Activated gamma-delta T cell treated with Interleukin-2 at 50 U/mL for 16 hours (primary cell): ENCODE measurements at places on chromosomes 4 and X.
A peak's percentile ranks its signal among the peaks of the same experiment; 100 is the strongest.

- no peak for DNase-seq
Observed at GRCh38 chrX:53738370-53738906, 51.9 kb upstream of the HUWE1 start.

DNA sequence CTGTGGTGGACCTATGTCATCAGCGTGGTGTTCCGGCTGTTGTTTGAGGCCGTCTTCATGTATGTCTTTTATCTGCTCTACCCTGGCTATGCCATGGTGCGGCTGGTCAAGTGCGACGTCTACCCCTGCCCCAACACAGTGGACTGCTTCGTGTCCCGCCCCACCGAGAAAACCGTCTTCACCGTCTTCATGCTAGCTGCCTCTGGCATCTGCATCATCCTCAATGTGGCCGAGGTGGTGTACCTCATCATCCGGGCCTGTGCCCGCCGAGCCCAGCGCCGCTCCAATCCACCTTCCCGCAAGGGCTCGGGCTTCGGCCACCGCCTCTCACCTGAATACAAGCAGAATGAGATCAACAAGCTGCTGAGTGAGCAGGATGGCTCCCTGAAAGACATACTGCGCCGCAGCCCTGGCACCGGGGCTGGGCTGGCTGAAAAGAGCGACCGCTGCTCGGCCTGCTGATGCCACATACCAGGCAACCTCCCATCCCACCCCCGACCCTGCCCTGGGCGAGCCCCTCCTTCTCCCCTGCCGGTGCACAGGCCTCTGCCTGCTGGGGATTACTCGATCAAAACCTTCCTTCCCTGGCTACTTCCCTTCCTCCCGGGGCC is 1.2 kb downstream of the GJB1 start:
- DNase-seq = no peak

DNA sequence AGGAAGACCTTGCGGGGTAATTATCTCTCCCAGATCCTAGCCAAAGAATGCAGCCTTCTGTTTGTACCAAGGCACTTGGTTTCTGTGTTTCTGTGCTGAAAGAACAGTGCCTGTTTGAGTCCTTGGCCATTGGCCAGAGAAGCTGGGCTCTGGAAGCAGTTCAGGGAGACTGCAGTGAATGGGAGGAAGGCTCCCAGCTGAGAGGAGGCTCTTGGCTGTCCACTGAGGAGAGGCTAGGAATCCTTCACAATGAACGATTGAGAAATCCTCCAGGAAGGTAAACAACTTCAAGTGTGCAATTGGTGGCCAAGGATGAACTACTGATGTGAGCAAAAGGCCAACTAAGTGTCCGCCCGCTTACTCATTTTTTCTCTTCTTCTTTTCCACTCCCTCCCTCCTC is 61.3 kb downstream of the HS3ST1 start:
- no peak for DNase-seq

- DNase-seq = no peak
Observed at GRCh38 chrX:63350465-63350877, 661 bp downstream of the SPIN4 start.

- no peak for DNase-seq
Observed at GRCh38 chr4:185479507-185479971, 8.0 kb upstream of the CCDC110 start.

DNA sequence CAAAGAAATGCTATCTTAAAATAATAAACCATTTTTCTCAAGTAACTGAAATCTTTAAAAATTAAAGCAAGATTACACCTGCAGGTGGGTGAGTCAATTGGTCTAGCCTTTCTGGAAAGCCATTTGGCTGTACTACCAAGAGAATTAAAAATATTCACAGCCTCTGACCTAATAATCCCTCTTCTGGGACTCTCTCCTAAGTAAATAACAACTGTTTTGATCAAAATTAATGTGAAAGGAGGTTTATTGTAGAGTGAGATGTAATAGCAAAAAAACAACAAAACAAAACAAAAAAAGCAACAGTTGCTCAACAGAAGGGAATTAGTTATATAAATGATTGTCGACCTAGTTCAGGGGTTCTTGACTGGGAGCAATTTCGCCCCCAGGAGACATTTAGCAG is 89.0 kb downstream of the GEMIN8 start:
- DNase-seq = no peak

GRCh38 chrX:11888421-11888820 is 130.4 kb downstream of the MSL3 start:
- DNase-seq = no peak

- DNase-seq = no peak
Observed at GRCh38 chr4:57090079-57090478, 20.1 kb downstream of the IGFBP7 start.

- no peak for DNase-seq
Observed at GRCh38 chrX:101377547-101377946, 8.4 kb downstream of the BTK start.

- peak; percentile 15 for DNase-seq
Observed at GRCh38 chrX:118807151-118808017, 16.2 kb upstream of the ZCCHC12 start.

- no peak for DNase-seq
Observed at GRCh38 chr4:112206431-112206830, 25.2 kb upstream of the AP1AR start.

- DNase-seq = no peak
Observed at GRCh38 chrX:48776818-48777439, 9.5 kb upstream of the GATA1 start.

- no peak for DNase-seq
Observed at GRCh38 chr4:33628296-33628695, 2616.0 kb downstream of the ARAP2 start.

- no peak for DNase-seq
Observed at GRCh38 chr4:137663251-137664045, 131.2 kb upstream of the PCDH18 start.

DNA sequence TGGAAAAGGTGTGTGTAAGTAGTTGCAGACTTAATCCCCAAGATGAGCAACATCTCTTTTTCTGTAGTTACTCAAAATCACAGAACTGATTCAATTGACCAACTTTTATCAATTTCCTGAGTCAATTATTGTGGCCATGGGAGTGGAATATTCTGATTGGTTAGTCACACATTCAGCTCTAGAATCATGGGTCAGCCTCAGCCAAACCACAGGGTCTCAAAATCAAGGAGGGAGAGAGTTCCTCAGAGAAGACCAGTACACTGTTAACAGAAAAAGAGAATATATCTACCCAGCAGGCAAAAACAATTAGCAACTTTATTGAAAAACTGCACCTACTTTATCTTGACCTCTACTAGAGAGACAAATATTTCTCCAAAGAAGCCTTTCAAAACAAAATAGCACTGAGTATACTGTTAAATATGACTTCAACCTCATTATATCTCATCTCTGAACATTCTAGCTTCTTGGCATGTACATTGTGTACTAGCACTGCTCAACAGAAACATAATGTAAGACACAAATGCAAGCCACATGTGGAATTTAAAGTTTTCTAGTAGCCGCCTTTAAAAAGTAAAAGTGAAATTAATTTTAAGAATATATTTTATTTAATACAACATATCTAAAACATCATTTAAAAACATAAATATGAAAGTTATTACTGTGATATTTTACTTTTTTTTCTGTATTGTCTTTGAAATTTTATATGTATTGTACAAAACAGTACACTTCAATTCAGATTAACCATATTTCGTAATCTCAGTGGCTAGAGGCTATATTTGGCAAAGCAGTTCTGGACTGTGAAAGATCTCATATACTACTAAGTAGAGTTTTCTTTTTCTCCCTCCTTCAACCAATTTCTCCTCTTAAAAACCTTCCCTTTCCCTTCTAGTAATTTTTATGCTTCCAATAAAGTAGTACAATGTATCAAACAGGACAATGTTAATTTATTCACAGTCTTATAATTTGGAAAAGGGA is 11.8 kb upstream of the LCORL start:
- DNase-seq = no peak

DNA sequence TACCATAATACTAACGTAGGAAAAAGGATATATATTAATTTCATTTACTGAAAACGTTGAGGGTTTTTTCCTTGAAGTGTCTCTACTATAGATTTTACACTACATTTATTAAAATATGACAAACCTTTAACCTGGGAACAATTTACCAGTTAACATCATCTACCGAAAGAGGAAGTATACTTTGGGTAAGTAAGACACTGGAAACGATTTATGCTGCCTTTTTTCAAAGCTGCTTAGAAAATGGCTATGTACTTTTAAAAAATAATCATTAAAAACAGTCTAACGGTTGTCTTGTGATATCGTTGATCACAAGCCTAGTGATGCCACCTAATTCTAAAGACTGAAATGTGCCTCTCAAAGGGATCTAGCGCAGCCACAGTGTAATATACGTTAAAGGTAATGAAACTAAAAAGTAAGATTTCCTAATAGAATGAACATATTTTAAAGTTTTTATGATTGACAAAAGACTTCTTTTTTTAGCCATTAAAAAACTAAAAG is 50.4 kb downstream of the STX18 start:
- DNase-seq = no peak

DNA sequence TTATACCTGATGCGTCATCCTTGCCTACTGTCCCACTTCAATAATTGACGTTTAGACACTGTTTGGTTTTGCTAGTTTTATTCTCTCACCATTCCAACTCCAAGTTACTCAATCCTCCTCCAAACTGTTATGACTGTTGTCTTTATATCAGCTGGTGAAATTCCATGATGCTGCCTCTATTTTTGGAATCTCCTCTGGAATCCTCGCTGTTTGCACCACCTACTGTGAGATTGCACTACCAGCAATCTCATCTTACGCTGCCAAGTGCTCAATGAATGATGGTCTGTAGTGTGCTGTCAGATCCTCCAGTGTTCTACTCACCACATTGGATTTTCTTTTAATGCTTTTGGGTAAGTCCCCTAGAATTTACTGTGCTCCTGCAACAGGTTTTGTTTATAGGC is 13.2 kb upstream of the PCDH18 start:
- DNase-seq = no peak

GRCh38 chrX:46165411-46165810 is 379.8 kb downstream of the ZNF674 start:
- DNase-seq = no peak

DNA sequence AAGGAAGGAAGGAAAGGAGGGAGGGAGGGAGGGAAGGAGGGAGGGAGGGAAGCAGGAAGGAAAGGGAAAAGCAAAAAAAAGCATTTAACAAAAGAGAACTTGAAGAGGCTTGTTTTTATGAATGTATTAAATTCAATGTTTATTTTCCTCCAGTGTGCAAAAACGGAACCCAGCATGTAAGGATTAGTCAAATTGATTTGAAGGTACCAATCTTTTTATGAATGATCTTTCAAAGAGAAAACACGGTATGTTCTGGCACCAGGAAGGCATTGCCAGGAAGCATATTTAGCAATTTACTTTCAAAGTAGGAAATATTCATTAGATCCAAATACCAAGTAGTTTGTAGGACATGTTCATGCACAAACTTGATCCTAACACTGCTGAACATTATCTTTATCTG is 453.6 kb downstream of the PDGFC start:
- DNase-seq = no peak

DNA sequence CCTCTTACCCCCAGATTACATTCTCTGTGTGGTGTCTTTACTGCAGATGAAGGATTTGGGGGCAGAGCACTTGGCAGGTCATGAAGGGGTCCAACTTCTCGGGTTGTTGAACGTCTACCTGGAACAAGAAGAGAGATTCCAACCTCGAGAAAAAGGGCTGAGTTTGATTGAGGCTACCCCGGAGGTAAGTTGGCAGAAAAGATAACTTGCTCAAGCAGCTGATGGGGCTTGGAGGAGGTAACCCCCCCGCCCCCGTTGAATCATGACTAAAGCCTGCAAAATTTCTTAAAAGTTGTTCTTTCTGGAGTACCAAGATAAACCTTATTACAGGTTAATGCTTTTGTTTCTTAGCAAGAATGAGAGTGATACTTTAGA is 1.5 kb downstream of the CCNG2 start:
- no peak for DNase-seq

- DNase-seq = no peak
Observed at GRCh38 chrX:112874614-112875013, 34.0 kb upstream of the AMOT start.

DNA sequence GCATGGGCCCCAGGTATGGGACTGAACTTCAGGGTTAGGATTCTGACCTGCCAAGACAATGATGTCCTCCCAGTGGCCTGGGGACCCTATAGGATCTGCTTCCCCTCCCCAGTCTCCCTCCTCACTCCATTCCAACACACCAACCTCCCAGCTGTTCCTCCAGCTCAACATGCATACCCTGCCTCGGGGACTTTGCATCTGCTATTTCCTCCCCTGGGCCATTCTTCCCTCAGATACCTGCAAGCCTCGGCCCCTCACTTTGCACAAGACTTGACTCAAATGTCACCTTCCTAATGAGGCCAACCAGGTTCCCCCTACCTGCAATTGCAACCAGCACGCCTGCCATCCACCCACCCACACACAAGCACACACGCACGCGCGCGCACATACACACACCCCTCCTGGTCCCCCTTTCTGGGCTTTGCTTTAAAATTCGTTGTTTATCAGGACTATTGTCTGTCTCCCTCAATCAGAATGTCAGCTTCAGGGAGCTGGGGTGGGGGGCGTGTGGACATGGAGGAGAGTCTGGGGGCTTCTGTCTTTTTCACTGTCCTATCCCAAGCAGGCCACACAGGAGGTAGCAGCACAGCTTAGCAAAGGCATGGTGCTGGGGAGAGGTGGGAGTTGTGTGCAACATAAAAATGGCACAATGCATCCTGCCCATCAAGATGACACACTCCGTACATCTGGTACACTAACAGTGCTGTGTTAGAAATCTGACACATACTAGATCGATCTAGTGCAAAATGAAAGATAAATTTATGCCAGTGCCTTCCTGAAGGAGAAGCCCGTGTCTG is 20.6 kb upstream of the PPP2R2C start:
- DNase-seq = no peak

DNA sequence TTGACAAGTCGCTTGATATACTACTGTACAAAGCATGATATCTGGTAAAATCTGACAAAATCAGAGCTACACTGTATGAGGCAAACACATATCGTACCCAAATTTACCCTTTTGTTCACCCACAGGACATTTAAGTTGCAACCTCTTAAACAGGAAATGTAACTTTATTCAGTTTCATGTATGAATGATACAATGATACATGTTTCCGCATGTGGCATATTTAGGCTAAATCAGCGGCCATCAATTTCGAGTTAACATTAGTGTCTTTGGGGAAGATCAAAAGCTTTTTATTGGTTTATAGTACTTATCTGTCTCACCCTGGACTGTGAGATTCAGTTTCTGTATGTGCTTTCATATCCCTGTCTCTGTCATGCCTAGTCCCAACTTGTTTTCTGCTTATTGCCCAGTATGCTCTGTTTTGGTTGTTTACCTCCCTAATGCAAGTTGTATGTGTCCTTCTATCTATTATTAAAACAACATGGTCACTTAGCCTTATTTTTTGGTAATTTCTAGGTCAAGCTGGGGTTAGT is 97.3 kb upstream of the HPRT1 start:
- no peak for DNase-seq

- no peak for DNase-seq
Observed at GRCh38 chrX:12802741-12803140, 11.5 kb downstream of the PRPS2 start.
